Head of caudate nucleus (tissue), 42 donors: ENCODE measurements at places on chromosomes 5 and 9.
A peak's percentile ranks its signal among the peaks of the same experiment; 100 is the strongest.

- no peak for DNase-seq
Observed at GRCh38 chr5:87242242-87242641, 25.4 kb upstream of the RASA1 start.

GRCh38 chr5:141494761-141495452 is 6.0 kb downstream of the PCDHGC5 start:
- peak; percentile 76 for DNase-seq

- DNase-seq: no peak
Observed at GRCh38 chr5:96180684-96181435, 219.2 kb upstream of the ELL2 start.

DNA sequence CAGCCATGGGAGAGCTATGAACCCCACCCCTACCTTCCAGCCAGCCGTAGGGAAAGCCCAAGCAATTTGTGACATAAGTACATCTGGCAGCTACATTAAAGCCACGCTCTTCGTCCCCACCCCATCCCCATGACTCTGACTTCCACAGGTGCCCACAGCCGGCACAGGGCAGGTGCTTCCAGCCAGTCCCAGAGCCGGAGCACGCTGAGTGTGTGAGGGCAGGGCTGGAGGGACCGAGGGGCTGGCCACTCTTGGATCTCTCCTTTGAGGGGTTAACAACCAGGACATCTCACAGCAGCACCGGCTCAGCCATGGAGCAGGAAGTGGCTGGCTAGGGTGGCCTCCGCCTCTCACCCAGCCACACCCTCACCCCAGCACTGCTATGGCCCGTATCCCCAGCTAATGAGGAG is 2.4 kb upstream of the FAM78A start:
- DNase-seq: no peak

DNA sequence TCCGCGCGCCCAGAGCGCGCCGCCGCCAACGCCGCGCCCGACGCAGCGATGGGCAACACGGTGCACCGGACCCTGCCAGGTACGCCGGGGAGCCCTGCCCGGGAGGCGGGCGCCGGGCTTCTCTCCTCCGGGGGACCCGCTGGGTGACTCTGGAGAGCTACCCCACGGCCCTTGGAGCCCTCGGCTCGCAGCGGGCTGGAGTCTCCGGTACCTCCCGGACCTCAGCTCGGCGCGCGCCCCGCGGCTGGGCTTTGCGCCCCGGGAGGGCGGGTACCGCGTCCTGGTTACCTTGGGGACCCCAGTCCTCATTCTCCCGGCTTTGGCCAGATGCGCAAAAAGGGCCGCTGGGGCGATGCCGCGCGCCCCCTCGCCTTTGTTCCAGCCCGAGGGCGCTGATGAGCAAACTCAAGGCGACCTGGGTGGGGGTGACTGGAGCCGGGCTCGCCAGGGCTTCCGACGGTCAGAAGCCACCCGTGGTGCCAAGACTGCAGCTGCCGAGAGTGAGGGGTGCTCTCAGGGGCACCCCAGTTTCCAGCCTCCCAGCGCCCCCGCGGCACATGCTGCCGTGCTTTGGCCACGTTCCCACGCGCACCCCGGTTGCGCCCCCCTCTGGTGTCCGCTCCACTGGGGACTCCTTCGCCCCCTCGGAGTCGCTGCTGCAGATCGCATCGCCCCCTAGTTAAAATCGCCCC is 442 bp downstream of the NEURL1B start:
- DNase-seq: peak; percentile 46

GRCh38 chr5:56170557-56170956 is 62.6 kb downstream of the ANKRD55 start:
- DNase-seq: no peak

- DNase-seq: no peak
Observed at GRCh38 chr5:71924980-71925379, 182.3 kb upstream of the MAP1B start.

- DNase-seq: no peak
Observed at GRCh38 chr5:98880151-98880550, 48.7 kb downstream of the CHD1 start.

DNA sequence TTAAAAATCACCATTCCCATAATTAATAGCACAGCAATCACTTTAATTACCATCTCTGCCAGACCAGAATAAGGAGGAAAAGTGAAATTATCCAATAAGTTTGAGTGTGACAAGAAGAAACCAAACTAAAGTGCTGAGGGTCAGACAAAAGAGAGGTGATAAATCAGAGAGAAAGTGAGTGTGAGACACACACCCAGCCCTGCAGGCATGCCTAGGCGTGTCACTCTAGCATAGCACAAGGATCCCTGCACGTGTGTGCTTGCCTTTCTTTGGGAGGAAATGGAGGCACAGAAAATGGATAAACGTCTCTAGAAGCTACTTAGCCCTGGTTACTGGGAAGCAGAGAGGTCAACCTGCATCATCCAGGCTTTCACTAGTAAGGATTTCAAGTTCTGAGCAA is 56.2 kb downstream of the SEMA6A start:
- no peak for DNase-seq
